ENCODE measurements at places on chromosomes 6 and 20. TPM values are rescaled to one million over a fixed set of nuclear protein-coding genes. Genes with fewer than 3 reads are reported as not detected.

GRCh38 chr6:54716877-54717276 lies 129.7 kb upstream of the FAM83B start:
- DNase-seq: no peak

FOXA2 gene
- not detected for total RNA-seq

GRCh38 chr6:113065611-113066010 lies 718.5 kb downstream of the RFPL4B start:
- no peak for DNase-seq

GSTA3 gene
- total RNA-seq: not detected

LRP11 gene
- 74.9 TPM for total RNA-seq

TFAP2C gene
- total RNA-seq: 34.0 TPM

DNA sequence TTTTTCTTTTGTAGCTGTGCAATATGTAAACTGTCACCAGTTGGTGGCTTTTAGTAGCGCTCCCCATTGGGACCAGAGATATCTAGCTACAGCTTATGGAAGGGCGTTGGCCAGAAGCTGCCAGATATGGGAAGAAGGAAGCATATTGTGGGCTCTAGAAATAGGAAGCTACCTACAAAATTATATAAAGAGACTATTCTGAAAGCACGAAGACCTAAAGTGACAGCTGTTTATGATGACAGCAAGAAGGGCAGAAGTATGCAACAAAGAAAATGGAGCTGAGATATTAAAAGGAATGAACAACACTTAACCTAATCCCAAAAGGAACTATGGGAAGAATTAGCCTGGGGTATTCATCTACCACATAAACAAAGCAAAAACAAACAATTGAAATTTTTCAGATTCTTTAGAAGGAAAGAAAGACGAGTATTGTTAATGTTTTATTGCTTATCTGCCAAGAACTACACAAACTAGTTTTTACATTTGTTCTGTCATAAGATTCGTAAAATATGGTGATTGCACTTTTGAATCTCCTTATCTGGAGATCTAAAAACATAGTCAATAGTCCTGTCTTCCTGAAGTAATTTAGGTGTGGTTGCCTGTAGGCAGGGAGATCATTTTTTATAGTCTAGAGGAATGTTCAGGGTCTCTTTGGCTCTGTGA lies 81.6 kb downstream of the NCOA7 start:
- DNase-seq: no peak

DNA sequence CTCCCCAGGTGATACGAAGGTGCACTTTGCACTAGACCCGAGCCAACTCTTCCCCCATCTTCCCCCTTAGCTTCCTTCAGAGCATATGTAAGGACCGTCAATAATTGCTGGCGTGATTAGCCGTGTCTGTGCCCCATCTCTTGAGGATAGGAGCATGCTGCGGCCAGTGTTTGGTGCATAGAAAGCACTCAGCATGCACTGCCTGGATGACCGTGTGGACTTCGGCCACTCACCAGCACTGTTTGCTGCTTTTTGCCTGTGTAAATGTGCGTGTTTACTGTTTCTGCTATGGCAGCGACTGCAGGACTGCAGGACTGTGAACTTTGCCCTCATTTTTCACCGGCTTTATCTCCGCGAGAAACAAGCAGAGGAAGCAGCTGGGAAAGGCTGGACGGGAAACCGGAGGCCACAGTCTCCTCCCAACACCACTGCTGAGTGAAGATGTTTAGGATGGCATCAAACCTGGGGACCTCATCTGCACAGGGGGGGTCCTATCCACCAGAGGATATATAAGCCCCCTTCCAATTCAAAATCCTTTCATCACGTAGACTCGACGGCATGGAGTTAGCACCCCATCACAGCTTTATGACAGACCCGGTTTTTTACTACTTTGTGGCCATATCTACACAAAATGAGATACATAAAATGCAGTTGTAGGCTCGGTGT lies 150.6 kb upstream of the AFDN start:
- DNase-seq: no peak

- DNase-seq: no peak
These were observed 172.2 kb downstream of the TFAP2B start for GRCh38 chr6:50990750-50991446.

DNA sequence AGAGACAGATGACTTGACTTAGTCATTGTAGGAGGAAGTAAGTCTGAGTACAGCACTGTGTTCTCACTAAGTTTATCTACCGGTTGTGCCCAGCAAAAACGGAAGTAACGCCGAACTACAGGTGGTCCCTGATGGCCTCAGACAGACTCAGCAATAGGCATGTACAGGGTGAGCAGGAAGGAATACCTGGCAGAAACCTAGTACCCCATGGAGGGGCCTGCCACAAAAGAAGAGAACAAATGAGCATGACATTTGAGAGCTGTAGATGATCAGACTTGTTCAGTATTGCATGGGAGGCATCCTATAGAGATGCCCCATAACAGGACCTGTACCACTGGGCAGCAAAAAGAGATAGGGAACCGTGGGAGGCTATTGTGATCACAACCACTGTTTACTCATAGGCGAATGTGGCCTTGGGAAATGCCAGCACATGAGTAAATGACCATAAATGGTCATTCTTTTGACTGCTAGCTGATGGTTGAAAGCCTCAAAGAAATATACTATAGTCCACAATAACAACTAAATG lies 106.4 kb upstream of the TAB2 start:
- no peak for DNase-seq

GRCh38 chr6:90477366-90477765 lies 109.5 kb downstream of the MAP3K7 start:
- no peak for DNase-seq

ULBP3 gene
- 2.4 TPM for total RNA-seq

DNA sequence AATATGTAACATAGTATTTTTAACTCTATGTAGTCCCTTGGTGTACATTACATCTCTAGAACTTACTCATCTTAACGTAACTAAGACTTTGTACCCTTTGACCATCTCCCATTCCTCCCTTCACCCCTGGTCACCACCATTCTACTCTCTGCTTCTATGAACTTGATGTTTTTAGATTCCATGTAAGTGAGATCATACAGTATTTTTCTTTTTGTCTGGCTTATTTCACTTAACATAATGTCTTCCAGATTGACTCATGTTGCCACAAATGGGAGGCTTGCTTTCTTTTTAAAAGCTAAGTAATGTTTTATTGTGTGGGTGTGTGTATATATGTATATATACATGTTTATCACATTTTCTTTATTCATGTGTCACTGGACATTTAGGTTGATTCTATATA lies 55.8 kb downstream of the TMEM200A start:
- DNase-seq: no peak

DNA sequence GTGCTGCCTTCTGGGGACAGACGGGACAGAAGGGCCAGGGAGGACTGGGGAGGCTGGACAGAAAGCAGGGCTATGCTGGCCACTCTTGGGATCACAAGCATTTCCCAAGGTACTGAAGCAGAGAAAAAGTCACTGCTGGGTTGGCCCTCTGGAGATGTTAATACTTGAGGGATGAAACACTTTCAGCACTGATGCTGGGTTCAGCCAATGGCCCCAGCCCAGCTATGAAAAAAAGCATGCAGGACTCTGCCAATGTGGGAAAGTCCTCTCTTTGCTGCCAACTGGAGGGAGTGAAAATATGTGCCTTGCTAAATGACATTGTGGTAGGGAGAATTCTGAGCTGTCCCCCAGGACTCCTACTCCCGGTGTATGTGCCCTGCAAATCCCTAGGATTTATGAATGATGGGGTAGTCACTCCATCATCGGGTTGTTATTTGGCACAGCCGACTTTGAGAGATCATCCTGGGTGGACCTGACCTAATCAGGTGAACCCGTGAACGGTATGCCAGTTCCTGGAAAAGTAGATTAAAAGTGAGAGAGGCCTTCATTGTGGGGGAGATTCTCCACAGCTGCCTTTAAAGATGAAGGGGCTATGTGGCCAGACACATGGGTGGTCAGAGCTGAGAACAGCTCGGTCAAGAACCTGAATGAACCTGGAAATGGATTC lies 119.9 kb upstream of the TRAF3IP2 start:
- DNase-seq: no peak

GINS1 gene
- 12.9 TPM for total RNA-seq

DNA sequence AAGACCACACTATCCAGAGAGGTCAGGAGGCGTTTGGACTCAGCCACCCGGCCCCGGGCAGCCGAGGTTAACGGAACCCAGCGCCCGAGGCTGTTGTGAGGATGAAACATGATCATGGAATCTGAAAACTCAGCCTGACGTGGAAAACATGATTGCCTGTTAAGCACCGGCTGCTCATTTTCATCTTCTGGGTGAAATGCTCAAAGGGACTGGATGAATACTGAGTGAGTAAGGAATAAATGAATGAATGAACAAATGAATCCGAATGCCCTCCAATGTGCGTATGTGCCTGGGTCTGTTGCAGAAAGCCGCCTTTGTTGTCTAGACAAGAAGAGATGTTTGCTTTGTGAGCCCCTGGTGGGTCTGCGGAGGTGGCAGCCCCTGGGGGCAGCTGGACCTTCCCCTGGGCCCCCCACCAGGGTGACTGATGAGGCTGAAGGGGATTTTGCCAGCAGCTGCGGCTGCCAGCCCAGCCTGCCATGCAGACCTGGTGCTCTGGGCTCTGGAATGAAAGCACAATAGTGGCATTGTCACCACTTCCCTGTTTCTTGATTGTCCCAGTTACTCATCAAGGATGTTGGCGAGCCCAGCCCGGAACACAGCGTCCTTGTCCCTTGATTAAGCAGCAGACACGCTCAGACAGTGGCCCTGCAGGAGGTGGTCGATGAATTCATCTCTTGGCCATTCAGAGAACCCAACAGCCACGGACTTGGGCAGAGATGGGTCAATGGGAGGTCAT lies 211.1 kb downstream of the ANKRD60 start:
- DNase-seq: no peak

GRCh38 chr6:159985296-159985945 lies 16.5 kb downstream of the IGF2R start:
- no peak for DNase-seq

THEMIS gene
- total RNA-seq: 5.7 TPM

DNA sequence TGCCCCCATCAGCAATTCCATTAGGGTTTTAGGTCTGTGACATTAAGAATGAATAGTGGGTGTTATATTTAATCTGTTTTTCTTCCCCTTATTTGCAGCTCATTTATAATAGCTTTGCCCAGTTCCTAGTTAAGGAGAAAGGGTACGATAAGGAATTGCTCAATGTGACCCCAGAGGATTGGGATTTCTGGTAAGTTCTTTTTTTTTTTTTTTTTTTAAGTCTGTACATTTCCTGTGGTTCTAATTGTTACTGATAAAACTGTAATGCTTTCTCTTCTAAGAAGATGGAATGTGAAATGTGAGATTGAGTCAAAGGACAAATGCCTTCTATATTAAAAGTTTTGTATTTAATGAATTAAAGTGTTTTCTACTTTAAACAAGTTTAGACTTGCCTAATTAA lies 5.5 kb downstream of the NT5DC1 start:
- no peak for DNase-seq

- no peak for DNase-seq
These were observed 184.2 kb upstream of the RREB1 start for GRCh38 chr6:6923605-6924004.

DNA sequence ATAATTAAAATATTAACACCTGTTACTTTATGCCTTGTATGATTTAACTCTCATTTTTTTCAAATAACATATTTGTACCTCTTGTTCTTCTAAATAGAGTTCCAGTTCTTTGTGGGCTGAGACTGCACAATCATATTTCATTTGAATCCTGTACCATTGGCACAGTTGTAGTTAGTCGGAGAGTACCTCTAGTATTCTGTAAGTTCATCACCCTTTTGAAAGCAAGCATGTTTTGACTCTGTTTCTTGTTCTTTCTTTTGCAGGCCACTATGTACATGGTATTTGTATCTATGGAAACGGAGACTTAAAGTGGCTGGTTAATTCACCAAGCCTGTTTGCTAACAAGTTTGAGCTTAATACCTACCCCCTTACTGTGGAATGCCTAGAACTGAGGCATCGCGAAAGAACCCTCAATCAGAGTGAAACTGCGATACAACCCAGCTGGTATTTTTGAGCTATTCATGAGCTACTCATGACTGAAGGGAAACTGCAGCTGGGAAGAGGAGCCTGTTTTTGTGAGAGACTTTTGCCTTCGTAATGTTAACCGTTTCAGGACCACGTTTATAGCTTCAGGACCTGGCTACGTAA lies 68.2 kb downstream of the C6orf52 start:
- no peak for DNase-seq

- DNase-seq: no peak
These were observed 21.1 kb downstream of the PNPLA1 start for GRCh38 chr6:36290668-36291620.

CLPSL1 gene
- total RNA-seq: not detected

- no peak for DNase-seq
These were observed at the start of gene FUT9 for GRCh38 chr6:96015518-96016333. FUT9 (plus strand) TSS chr6:96015974; CDS start chr6:96203156, 187,182 bp downstream.

VIP gene
- 0.22 TPM for total RNA-seq

DNA sequence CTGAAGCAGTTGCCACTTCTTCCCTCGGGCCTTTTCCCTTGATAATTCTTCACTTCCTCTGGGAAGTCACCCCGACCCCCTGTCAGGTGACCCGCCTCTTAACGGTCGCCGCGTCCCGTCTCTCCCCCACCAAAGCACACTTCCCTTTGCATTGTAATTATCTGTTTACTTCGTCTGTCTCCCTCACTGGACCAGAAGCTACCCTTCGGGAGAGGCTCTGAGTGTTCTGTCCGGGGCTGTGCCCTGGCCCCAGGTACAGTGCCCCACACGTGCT lies 771 bp upstream of the SNAI1 start:
- no peak for DNase-seq

DNA sequence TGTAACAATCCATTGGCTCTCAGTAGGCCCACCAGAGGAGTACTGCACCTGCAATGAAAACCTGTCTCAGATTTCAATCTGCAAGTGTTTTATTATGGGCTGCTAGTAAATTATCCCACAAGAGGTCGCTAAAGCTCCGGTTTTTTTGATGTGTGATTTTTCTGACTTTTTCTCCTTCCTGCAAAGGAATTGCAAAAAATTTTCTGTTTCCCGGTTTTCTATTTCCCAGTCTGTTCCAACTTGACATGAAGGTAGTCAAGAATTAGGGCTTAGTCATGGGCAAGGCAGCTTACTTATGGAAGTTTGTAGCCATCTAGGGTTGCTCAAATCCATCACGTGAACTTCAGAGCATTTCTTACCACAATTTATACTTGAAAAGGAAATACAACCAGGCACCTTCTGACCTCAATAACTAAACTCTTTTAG lies 38.5 kb upstream of the AHI1 start:
- DNase-seq: no peak

DNA sequence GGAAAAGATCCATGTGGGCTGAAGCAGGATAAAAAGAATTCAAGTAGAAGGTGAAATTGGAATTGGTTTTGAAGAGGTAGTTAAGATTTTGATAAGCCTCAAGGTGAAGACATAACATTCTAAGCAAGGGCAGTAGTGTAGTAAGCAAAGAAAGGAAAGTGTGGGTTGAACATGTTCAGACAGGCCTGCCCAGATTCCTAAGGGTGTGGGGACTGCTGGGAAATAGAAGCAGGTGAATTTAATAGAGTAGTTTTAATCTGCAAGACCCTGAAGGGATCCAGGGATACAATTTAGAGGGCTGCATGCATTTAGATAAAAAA lies 19.1 kb downstream of the TAB2 start:
- DNase-seq: no peak
